NCI-H2029 treated with DMSO at 0.1 percent for 48 hours (cell line): ENCODE measurements at places on chromosomes 3 and 15.
A peak's percentile ranks its signal among the peaks of the same experiment; 100 is the strongest.

GRCh38 chr3:10459954-10460754, 45.2 kb downstream of the ATP2B2 start:
- no peak for DNase-seq

DNA sequence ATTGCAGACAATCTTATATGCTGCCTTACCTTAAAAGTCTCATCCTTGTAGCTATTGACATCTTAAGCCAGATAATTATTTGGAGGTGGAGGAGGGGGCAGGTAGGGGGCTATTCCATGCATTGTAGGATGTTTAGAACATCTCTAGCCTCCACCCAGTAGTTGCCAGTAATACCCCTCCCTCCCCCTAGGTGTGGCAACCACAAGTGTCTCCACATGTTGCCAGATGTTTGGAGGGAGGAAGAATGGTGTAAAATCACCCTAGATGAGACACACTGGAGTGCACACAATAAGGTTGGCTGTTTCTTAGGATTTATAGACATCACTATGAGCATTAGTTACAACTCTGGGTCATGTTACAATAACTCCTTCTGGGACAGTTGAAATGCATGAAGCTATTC, 27.4 kb downstream of the GORASP1 start:
- DNase-seq, result no peak

DNA sequence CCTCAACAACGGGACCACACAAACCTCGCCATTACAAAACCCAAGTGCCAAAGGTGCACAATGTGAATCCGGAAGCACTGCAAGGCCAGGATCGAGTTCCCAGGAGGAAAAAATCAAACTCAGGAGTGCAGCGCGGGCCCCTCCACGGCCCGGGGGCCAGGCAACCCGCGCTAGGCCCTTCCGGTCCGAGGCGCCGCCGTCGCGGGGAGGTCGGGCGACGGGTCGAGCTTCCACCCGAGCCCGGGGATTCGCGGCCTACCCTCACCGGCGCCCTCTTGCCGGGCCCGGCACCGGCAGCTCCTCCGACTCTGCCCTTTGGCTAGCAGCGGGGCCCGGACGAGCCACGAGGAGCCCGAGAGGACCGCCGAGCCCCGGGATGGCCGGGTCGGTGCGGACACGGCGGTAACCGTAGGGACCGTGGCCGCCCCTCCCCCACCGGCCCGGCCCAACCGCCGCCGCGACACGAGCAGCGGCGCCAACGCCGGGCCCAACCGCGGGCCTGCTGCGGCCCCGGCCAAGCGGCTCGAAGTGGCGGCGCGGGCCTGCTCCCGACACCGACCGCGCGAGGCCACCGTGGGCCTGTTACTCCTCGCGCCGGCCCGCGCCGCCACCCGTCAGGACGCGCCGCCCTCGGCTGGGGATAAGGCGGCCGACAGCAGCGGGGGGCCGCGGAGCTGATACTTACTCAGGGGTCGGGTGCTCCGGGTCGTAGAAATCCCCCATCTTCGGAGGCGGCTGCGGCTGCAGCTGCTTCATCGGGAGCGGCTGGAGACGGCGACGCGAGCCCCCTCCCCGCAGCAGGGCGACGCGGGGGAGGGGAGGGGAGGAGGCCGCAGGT, 525 bp downstream of the SETD2 start:
- no peak for DNase-seq

GRCh38 chr3:118912188-118912587, 122.5 kb downstream of the IGSF11 start:
- DNase-seq, result no peak

GRCh38 chr15:35530698-35531097, 15.3 kb downstream of the DPH6 start:
- no peak for DNase-seq

DNA sequence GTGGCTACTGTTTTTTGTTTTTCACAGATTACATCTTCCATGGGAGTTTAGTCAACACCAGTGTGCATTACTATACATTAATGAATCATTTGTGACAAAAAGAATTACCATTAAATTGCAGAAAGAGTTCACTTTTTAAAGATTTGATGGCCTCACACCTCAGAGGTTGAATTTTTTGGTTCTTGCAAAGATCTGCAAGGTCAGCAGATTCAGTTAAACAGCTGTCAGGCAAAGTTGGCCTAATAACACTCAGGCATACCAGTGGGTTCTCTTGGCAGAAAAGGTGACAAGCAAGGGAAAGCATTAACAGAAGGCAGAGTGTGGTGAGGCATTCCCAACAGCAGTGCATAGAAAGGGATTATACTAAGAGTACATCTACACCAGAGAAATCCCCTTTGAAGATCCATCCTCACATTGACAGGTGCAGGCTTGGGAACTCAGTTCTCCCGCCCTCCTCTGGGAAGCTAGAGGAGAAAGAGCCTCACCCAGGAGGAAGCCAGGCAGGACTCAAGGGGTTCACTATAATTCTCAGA, 24.3 kb upstream of the PTX3 start:
- no peak for DNase-seq

GRCh38 chr3:76561494-76562236, 478.2 kb upstream of the ROBO2 start:
- no peak for DNase-seq

GRCh38 chr3:15781637-15782402, 16.0 kb downstream of the ANKRD28 start:
- DNase-seq, result no peak

DNA sequence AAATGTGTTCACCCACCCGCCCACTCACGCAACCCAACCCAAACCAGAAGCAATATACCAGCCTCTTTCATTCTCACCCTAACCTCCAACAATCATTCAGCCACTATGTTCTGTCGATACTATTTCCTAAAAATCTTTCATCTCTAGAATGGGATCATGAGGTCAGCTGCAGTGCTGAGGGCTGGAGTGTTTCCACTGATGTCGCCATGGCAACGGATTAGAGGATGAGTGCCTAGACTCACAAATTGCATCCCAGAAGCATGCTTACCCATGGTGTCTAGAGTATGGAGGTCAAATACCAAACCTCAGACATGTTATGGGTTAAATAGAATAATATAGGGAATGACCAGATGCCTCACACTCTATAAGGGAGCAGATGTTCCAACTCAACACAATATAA, 138.5 kb downstream of the GABRB3 start:
- DNase-seq, result no peak

DNA sequence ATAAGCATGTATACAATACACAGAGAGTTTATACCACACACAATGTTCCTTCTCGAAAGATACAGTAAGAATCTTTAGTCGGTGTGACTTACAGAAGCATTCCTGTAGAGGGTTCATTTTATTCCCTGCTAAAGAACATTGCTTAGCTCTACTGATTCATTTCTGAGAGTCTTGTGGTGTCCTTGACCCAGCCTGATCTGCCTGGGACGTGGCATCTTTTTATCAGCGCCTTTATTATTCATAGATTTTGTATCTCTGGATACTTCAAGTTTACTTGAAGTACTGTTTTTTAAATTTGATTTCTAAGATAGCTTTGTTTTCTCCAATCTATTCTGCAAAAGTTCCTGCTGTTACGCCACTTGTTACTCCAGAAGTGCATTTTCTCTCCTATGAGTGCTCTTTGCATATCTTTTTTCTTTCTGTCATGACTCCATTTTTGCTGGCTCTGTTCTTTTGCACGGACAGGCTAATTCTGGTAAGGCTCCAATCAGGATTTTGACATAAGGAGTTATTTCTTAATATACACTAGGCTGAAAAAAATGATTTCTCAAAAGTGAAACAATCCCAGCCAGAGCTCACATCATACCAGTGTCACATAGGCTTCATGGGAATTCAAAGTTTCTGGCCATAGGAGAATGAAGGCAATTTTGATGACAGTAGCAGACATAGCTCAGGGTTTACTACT, 114.5 kb upstream of the TNIK start:
- no peak for DNase-seq

DNA sequence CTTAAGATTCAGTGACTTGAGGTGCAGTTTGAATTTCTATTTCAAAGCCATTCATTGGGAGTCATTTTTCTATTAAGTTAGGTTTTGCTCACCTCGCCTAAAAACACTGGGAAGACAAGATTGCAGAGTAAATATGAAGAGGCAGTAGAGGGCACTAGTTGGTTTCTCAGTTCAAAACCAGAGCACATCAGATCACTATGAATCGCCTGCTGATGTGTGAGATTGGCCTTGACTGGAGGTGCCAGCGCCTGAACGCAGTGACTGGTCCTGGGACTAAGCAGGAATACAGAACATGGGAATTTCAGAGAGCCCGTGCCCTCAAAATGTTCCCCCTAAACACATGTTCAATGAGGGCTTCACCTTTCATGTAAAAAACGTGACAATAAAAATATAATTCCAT, 229.0 kb downstream of the ITPR1 start:
- DNase-seq, result peak; percentile 19

DNA sequence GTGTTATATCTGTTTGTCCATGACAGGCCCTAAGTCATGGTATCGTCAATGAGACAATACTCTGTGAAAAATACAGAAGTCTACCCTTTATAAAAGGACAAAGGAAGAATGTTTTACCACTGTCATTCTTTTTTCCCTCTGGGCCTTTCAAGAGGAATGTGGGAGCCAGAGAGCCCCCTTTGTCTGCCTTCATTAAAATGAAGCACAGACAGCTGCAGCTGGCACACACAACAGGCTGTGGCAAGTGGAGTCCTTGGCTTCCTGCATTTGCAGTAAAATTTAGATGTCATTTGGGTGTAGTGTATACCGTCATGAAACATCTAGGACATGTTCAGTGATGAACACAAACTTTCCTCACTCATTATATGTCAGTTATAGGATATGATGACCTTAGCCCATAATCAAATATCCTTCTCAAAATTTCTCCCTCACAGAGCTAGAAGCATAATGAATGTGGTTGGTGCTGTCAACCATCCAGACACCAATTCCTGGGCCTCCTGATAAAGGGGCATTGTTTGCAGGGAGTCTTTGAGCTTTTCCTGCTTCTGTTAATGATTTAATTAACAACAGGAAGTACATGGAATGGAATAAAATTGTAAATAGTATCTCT, 76.4 kb downstream of the DHX36 start:
- DNase-seq, result no peak

- DNase-seq, result no peak
These were observed 64.9 kb downstream of the MEF2A start for GRCh38 chr15:99630607-99631131.

DNA sequence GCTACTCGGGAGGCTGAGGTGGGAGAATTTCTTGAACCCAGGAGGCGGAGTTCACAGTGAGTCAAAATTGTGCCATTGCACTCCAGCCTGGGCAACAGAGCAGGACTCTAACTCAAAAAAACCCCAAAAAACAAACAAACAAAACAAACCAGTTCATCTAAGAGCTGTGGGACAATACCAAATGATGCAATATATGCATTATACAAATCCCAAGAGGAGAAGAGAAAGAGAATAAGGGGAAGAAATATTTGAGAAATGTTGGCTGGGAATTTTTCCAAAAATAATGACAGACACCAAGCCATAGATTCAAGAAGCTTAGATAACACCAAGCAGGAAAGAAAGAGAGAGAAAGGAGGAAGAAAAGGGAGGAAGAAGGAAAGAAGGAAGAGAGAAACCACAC, 82.5 kb downstream of the KLF13 start:
- DNase-seq, result no peak

GRCh38 chr3:131564812-131565211, 62.0 kb upstream of the MRPL3 start:
- no peak for DNase-seq

DNA sequence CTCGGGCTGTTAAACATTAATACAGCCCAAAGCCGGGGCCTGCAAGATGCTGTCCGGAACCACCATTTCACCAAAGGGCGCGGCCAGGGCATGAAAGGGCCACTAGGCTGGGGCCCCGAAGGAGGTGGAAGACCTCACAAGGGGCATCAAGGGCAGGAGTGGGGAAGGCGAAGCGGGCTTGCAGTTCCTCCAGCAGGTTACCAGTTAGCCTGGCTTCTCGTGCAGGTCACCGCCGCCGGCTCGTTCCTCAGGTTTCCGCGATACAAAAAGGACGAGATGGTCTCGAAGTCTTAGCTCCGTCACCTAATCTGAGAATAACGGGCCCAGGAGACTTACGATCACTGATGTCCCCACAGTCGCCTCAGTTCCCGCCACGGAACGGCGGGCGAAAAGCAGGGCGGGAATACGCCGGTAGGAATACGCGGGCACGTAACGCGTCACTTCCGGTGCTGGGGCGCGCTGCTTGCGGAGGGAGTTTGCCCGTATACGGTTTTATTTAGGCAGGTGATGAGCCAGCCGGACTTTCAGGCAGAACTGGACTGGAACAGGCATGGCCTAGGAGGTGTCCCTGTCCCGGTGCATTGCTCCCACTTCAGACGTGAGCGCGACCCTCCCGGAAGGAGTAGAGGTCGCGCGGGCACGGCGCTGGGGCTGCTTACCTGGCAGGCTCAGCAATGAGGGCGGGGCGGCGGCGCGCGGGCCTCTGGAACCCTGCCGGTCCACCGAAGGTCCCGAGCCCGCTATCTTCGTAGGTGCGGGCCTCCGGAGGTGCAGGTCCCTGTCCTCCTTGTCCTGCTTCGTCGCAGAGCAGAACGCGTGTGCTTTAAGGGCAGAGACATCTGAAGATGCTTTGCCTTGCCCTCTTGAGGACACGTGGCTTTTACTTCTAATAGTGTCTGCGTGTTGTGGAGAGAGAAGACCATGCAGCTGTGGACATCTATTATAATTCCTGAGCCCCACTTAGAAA, at the start of gene RFC4:
TSS of gene RFC4 (minus strand) at position 394 of the 967 bp plus-strand sequence. CDS start 1,769 bp downstream, outside the sequence.
- DNase-seq, result peak; percentile 80

- DNase-seq, result no peak
These were observed 16.0 kb downstream of the SLC22A14 start for GRCh38 chr3:38297947-38298711.

DNA sequence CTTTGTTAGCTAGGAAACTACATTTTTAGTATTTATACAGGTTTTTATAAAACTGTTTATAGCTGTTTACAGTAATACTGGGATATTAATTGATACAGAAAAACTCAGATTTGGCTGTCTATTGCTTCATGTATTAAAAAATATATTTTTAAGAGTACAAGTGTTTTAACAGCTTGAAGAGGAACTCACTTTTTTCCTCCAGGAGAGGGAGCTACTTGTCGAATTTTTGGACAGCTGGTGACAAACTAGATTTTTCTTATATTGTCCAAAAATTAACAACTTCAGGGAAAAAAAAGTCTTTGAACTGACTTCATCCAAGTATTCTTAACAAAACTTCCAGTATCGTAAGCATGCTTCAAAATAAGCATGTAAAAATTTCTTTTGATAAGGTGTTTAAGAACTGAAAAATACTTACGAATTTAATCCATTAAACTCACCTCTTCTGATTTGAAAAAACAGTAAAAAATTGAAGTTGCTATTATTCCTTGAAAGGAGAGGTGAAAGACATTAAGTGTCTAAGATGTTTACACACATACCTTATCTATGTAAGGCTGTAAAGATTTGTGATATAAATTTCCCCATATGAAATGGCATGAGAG, 4.0 kb downstream of the DIPK2A start:
- DNase-seq, result no peak
